Suppressor macrophage (primary cell): ENCODE measurements at places on chromosomes 5 and 9.

GRCh38 chr5:17329571-17329970 is 112.1 kb downstream of the BASP1 start:
- no peak for DNase-seq

- no peak for DNase-seq
These were observed 70.5 kb downstream of the DMRT2 start for GRCh38 chr9:1120500-1121165.

GRCh38 chr5:157745041-157745456 is 1.5 kb downstream of the LSM11 start:
- no peak for DNase-seq

- DNase-seq: no peak
These were observed 93.4 kb upstream of the PTCH1 start for GRCh38 chr9:95610006-95610785.

DNA sequence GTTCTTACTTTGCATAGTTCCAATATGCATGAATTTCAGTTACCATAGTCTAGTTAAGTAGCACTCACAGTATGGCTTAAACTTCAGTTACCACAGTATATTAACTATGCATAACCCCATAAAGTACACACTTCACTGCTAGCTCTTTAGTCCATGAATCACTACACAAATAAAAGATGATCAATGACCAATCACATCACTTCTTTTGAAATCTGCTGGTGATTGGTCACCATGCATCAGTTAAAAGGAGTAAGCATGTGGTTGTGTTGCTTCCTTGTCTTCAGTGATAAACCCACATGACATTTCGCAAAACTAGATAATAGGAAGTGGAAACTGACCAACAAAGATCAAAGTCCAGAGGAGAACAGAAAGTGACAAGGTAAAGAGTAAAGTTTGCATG is 79.0 kb downstream of the TAF11L14 start:
- no peak for DNase-seq

DNA sequence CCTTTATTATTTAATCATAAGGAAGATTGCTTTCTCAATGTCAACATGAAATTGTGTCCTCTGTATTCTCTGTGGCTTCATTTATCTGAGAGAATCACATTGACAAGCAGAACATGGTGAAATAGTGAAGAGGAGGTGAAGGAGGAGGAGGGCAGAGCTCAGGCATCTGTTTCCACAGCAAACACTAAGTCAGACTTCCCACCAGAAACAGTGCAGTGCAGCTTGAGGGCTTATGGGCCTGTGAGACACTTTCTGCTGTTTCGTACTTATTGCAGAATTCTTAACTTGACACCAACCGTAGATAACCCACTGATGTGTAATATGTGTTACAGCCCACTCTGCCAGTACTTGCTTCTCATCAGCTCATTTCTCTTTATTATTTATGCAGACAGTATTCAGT is 386.3 kb downstream of the DIRAS2 start:
- DNase-seq: peak; percentile 5

GRCh38 chr5:181217803-181218062 is 5.3 kb upstream of the TRIM41 start:
- no peak for DNase-seq

DNA sequence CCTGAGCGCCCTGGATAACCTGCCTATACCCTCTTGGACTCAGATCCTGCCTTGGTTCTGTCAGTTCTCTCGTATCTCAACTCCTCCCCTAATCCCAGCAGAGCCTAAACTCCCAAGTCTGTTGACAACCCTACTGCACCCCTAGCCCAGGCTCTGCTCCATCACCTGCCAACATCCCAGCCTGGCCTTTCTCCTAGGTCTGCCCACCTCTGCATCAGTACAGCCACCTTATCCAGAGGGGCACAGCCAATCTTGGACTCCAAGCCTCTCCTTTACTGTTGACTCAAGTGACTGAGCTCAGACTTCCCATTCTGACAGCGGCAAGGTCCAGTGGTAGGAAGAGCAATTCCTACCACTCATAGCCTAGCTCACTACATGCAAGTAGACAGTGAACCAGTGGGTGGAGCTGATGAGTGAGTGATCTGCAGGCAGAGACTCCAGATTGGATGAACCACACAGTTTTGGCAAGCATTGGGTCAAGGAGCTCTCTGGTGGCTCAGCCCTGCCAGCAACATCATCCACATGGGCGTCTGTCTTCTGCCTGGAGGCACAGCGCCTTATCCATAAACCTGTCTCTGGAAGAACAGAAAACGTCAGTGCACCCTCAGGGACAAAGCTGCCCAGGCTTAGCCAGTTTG is 26.5 kb downstream of the TRMO start:
- DNase-seq: peak; percentile 69

DNA sequence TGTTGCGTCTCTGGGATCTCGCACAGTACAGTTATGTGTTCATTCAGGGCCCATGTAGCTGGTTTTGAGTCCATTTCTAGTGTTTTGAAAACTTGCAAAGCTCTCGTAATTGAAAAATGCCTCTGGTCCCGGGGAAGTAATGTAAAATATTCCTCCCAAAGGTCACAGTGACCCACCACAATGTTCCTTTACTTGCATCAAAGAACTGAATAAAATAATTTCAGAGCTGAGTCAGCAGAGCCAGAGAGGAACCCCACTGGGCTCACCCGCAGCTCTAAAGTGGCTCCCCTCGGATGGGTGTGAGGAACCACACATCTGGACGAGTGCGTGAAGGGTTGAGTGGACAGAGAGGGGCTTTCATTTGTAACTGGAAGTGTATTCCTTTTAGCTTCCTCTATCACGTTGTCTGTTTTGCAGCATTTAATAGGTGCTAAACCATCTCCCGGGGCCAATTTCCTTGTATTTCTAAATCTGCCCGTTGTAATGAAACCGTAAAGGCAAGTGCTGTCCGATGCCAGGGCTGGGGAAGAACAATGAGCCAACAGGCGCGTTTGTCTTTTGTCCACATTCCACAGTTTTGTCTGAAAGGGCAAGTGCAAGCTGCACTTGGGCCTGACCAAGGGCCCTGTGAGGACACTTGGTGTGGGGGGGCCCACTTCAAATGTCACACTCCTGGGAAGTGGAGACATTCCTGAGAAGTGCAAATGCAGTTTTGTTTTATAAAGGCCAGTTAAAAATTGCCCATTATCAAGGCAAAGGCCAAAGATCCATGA is 29.9 kb downstream of the COL5A1 start:
- DNase-seq: no peak

DNA sequence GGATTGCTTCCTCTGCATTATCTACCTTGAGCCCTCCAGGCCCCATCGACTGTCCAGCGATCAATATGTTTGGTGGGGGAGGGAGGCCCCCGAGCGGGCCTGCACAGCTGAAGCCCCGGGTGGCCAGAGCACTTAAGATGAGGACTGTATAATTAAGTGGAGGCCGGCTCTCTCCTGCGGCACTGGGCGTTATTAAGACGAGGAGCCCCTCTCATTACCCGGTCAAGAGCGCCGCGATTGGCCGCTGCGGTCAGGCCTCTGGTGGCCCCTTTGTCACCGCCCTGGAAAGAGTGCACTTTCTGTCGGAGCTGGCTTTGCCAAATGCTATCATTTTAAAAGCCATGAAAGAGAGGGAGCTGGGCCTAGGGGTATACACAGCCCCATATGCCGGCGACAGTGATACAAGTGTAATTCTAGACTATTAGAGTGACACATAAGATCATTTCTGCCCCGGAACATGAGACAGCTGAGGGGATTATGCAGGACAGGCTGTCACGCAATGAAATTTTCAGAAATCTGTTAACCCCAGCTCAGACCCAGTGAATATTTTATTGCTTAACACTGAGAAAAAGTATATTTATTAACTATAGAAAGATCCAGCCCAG is 106.3 kb upstream of the IRX1 start:
- DNase-seq: no peak

DNA sequence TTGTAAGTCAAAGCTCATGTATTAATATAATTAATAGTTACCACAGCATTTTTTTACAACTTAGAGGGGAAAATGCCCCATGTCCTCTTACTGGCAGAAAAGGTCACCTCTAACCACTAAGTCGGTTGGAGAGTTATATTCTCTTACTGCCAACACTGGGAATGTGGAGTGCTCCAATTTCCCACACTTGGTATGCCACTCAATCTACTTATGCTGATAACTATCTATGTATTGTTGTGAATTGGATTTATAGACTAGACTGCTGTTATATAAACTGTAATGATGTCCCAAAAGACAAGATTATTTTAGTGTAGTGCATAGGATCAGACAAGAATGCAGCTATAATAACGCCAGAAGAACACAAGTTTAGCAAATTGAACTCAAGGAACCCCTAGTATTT is 2385.2 kb upstream of the C9orf72 start:
- DNase-seq: no peak

GRCh38 chr5:145205546-145205945 is 629.6 kb downstream of the PRELID2 start:
- DNase-seq: no peak

- no peak for DNase-seq
These were observed 17.8 kb downstream of the UNC13B start for GRCh38 chr9:35179347-35180280.

DNA sequence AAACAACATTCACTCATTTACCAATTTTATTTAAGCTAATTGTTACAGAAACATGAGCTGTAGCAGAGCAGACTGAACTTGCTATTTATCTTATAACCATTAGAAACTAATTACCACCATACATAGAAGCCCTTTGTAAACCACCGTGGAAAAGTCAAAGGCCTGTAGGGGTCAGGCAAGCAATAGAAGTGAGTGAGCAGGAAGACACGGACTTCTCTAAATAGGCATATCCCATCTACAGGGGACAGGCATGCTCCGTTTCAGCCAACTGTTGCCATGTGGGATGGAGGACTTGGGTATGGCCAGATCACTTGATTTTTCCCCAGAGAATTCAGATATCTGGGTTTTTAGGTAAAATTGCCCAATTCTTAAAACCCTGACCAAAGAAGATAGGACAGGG is 44.8 kb downstream of the PRRC1 start:
- no peak for DNase-seq

DNA sequence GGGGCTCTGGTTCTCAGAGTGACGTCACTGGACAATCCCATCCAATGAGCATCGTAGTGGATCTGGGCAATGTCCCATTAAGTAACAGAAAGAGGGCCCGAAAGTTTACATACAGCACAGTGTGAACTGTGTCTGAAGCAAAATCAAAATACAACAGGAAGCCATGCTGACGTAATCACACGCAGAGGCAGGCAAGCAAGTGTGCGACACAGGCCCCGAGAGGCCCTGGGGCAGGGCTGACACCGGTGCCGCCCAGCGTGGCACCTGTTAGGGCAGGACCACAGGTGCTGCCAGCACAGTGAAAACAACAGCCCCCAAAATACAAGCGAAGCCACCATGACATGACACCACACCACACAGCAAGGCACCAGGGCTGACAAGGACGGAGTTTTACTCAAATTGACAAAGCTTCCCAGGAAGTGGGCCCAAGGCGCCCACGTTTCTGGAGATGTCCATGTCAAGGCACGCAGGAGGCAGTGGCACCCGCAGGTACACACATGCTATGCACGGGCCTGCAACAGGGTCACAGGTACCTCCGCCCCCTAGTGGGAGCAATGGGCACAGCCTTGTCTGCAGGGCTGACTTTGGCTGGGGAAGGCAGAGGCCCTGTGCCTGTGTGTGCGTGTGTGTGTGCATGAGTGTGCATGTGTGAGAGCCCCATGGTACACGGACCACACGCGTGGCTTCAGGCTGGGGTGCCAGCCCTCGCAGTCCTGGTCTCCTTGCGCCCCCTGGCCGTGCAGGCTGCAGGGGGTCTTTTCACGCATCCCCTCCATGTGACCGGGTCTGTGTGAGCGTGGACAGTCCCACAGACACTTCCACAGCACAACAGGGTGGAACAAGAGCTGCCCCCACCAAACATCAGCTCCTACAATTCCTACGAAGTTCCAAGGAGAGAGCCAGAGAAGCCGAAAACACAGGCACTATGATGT is 19.6 kb downstream of the QSOX2 start:
- peak; percentile 44 for DNase-seq

GRCh38 chr5:98365126-98365525 is 408.3 kb upstream of the RGMB start:
- no peak for DNase-seq

DNA sequence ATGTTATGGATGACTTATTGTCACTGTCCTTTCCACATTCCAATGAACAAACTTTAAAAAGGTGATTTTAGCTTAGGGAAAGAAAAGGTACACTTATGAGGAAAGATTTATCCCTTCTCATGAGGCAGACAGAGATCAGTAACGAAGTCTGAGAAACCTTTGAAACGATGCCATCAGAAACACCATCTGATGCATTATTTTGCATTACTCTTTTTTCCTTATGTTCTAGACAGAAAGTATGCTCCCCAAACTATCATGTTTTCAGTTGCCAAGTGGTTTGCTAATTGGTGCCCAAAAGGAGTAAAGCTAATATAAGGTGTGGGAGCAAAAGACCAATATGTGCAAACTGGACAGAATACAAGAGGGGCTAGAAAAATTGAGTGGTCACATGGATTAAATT is 397.7 kb upstream of the RIOK2 start:
- DNase-seq: no peak

DNA sequence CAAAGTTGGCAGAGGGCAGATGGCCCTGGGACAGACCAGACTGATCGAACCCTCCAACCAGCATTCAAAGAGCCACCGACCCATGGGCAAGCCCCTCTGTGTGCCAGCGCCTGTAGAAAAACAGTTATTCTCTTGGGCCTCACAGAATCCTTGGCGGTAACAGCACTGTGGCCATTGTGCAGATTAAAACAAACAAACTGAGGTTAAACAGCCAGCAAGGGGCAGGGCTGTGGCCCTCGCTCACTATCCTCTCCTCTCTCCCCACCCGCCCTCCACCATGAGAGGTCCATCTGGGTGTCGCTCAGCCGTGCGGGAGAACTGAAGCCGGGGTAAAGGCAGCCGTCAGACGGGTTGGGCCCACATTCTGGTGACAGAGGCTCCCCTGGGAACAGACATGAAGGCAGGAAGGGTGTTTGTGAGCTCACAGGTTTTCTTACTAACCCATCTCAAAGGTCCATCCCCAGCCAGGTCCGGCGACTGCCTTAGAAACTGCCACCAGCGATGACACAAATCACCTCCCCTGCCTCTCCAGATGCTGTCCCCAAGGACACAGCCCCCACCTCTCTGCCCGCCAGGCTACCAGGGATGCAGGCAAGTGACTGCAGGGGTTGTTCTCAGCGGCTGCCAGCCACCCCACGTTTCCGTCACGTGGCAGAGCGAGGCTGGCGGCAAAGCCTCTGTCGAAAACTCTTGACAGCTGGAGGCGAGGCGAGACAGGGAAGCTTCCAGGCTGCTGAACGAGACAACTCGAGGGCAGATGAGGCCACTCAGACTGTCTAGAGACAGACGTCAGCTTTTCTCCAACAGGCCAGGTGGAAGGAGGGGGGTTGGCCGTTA is 75.8 kb upstream of the SARDH start:
- no peak for DNase-seq

GRCh38 chr5:103424453-103425205 is 138.0 kb downstream of the NUDT12 start:
- DNase-seq: no peak

GRCh38 chr9:78280982-78281668 is 15.8 kb upstream of the PSAT1 start:
- DNase-seq: no peak
